T-helper 17 cell (primary cell): ENCODE measurements at places on chromosomes 5 and 9.

DNA sequence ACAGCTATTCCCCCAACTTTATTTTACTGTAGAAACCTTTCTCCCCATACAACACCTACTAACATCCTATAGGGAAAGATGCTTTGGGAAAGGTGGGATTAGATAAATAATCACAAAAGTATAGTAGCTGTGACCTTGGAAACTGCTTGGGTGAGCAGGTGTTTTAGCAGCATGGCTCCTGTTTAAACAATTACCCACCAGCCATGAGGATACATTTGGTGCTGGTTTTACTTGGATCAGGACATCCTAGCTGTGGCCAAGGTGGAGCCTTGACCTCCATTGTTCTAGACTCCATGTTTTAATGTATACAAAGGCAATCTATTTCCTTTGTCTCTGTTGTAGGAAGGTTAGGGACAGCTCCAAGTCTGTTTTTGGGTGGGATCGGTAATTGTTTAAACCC lies 56.8 kb upstream of the ALDH1B1 start:
- DNase-seq = no peak

- DNase-seq = no peak
Measured at GRCh38 chr5:22947921-22948320, 94.8 kb upstream of the CDH12 start.

DNA sequence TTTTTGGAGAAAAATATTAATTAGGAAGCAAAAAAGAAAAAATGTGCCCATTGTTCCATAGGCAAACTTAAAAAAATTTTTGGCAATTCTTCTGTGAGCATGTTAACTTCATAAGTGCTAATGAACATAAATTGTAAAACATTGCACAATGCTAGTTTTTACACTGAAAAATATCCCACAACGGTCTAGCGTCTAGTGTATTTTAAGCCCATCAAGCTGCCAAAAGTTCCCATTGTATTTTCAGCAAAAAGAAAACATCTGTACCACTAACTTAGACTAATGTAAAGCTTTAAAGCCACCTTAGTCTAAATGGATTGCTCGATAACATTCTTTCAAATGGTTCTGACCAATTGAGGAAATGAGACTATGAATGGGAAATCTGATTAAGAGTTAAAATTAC lies 2.8 kb downstream of the NR6A1 start:
- DNase-seq = no peak

DNA sequence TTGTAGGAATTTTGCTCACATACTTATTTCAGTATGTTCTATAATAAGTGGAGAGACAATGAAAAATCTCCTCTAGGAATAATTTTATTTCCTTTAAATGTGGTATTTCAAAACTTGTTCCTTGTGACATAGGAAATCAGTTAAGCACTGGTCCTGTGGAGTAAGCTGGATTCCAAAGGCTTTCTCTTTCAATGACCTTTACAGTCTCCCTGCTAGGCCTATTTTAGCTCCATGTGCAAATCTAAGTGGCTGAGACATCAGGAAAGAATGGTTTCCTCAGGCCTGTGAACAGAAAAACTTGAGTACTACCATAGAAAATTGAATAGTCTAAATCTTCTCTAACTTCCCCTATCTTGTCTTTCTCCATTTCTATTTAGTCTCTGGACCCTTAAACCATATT lies 514.2 kb upstream of the TLE4 start:
- DNase-seq = no peak

DNA sequence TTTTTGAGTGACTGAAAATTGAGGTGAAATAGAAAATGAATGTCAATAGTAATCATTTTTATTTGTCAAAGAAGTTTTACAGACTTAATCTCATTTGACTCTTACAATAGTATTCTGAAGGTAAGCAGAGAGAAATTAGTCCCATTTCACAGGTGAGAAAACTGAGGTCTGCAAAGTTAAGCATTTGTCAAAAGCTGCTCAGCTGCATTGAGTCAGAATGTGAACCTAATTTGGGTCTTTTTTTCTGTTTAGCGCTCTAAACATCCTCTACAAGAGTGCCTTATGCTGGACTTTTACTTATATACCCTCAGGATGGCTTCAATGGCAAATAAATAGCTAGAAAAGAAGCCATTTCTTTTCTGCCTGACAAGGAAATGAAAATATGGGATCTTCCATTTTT lies 135.7 kb downstream of the RASGRF2 start:
- no peak for DNase-seq

GRCh38 chr9:77680581-77680980 lies 32.5 kb upstream of the GNA14 start:
- DNase-seq = no peak

DNA sequence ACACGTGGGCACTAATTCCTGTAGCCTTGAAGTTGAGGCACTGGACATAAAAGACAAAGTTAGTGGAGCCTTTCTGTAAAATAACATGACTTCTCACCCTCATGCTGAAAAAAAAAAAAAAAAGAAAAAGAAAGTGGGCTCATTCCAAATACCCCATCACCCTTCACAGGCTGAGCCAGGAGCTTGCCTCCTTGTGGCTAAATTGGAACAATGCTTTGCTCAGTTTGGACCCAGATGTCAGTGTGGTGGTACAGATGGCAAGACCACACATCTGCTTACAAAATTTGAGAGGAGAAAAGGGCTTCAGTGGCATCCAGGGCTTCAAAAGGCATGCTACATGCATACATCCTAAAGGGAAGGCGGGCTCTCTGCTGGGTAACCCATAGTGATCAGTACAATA lies 342.8 kb downstream of the EBF1 start:
- DNase-seq = no peak

DNA sequence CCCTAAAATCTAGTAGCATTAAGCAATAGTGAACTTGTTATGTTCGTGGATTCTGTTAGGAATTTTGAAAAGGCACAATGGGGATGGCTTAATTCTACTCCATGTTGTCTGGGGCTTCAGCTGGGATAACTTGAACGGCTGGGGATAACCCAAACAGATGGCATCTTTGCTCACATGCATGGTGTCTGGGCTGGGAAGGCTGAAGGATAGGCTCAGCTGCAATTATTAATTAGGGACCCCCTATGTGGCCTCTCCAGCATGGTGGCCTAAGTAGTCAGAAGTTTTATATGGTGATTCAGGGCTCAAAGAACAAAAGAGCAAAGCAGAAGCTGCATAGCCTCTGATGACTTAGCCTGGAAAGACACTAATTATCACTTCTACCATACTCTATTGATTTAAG lies 551.1 kb downstream of the PSAT1 start:
- DNase-seq = no peak
